Cardiac septum (tissue), 1 donor: ENCODE measurements at places on chromosomes 1 and 21.

GRCh38 chr1:44694863-44695478 is 20.5 kb downstream of the ARMH1 start:
- no peak for DNase-seq

DNA sequence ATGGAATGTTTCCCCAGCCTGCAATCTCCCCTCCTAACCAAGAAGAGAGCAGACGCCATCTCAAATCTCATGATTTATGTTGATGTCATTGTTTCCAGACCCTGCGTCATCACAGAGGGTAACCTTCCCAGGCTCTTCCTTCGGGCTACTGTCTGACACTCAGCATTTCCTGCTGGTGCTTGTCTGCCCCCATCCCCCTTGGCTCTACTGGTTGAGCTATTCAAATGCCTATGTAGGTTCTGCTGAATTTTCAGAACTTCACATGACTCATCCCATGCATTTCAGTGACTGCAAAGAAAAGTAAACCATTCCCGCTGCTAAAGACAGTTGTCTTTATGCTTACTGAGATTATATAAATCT is 24.8 kb upstream of the ITPKB start:
- DNase-seq = peak; percentile 5

DNA sequence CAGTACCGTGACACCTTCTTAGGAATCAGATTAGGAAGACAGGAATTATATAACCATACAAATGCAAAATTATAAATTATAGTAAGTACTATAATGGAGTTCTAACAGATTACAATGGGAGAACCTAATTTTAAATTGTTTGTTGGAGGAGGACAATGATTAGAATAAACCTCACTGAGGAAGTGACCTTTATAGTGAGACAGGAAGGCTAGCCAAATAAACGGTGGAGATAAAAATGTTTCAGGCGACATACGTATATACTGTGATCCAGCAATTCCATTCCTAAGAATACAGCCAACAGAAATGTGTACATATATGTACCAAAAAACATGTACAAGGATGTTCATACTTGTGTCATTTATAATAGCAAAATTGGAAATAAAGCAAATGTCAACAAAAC is 15.2 kb downstream of the SYNJ1 start:
- DNase-seq = no peak

DNA sequence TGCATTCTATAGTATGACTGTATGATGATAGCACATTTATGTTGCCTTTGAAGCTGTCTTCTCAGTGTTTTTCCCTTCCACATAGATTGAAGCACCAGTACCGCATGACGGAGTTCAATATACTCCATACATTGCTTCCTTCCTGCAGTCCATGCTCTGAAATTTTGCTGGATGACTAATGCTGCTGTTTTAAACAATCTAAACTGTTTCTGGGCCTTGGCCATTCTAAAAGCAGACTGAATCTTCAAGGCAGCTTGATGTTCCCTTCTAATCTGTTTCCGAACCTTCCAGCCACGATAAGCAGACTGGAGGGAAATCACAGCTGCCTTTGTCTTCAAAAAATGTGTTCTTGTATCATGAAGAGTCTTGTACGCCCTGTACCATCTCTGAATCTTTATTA is 36.2 kb upstream of the F13B start:
- DNase-seq = no peak

- DNase-seq = no peak
Measured at GRCh38 chr1:88499671-88500070, 184.4 kb upstream of the PKN2 start.

GRCh38 chr21:40719615-40720014 is 127.3 kb downstream of the DSCAM start:
- DNase-seq = no peak

DNA sequence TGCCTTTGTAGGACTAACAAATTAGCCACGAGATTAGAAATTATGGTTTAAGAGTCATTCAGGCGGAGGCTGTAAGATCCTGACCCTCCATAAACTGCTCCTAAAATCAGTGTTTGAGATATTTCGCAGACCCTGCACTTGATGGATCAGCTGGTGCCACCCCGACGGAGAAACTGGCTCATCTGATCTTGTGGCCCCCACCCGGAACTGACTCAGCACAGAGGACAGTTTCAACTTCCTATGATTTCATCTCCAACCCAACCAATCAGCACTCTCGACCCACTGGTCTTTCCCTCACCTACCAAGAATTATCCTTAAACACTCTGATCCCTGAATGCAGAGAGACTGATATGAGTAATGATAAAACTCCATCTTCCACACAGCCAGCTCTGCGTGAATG is 3.7 kb upstream of the JAM2 start:
- no peak for DNase-seq

DNA sequence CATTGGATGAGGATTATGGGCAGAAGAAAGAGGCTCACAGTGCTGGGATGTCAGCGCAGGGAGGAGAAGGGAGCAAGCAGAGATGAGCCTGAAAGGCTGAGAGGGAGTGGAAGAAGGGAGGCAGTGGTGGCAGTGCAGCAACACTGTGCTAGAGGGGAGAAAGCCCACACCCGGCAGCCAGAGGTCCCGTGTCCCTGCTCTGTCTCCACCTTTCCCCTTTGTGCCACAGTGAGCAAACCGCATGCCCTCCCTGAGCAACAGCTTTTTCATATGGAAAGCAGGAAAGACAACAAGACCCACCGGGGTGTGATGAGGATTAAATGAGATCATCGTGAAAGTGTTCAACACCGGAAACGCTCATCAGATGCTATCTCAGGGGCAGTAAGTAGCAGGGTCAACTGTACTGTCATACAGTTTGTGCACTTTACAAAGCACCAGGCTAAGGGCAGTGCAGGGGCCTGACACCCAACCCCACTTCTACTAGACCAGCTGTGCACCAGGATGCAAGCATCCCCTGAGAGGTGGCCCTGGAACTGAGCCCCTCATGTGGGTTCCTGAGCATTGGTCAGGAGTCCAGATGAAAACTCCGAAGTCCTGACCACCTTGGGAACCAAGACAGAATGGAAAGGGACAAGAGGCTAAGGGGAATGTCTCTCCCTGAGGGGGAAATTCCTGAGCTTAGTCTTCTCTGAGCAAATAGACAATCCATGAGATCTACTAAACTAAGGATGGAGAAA is 9.1 kb downstream of the NHLH1 start:
- DNase-seq = no peak

DNA sequence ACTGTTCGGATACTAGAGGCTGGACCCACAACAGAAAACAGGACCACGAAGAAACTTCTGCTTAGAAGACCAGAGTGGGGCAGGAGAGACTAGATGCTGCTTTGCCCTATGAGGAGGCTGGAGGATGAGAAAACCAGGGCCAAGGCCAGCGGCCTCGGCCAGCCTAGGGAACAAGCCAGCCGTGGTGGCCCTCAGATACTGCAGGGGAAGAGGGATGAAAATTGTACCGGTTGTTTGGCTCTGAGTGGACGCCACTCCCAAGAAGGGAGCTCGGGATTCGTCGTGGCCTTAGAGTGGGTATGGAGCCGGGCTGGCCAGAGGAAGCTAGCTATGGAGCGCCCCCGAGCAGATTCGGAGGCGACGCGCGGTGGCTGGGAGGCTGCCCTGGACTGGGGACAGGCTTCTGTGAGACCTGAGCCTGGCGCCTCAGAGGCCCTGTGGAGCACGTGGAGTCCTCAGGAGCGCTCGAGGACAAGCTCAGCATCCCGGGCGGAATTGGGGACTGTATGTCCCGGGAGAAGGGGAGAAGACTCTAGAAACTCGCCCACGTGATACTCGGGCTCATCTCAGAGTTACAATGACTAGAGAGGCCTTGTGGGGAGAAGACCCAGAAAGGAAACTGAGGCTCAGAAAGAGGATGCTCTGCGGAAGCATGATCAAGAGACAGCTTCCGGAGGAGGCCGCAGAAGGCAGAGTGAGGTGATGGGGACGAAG is 2.8 kb downstream of the PRRX1 start:
- DNase-seq = no peak

GRCh38 chr1:9315411-9316079 is 22.9 kb downstream of the SPSB1 start:
- DNase-seq = no peak

DNA sequence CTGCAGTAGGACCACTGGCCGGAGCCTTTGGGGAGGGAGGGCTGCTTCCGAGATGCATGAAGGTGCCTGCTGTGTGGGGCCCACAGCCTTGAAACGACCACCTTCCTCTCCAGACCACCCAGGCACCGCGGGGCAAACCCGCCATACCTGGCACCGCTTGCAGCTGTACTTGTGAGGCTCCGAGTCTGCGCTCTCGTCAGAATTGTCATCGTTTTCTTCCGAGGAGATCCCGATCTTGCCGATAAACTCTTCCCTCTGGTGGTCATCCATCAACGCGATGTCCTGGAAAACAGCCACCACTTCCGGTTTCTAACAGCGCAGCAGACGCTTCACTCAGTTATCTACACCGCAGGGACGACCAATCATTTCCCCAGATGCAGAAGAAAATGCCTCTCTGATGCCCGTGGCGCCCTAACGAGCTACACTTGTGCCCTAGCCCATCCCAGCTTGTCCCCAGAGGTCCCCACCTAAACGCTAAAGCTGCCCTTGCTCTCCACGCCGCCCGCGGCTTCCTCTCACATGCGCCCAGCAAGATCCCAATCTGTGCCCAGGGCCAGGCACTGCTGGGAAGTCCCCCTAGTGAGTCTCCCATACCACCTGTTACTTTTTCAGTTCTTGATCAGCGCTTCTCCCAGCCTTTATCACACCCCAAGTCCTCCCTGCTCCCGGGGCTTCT is 55.0 kb upstream of the RIPK4 start:
- peak; percentile 60 for DNase-seq

DNA sequence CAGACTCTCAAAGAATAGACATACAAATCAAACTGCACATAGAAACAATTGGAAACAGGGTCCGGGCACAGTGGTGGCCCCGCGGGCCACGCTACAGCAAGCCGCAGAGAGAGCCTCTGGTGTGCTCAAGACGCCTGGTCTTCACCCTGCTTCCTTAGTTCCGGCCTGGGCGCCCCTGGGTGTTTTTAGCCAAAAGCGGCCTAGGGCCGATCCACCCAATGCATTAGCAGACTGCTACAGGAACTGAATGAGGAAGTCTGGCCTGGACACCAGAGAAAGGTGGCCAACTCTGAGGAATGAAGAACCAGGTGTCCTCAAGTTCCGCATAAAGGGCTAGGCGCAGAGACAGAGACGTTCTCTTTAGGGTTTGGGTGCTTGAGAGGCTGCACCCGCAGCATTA is 1.7 kb downstream of the PRRX1 start:
- DNase-seq = no peak

DNA sequence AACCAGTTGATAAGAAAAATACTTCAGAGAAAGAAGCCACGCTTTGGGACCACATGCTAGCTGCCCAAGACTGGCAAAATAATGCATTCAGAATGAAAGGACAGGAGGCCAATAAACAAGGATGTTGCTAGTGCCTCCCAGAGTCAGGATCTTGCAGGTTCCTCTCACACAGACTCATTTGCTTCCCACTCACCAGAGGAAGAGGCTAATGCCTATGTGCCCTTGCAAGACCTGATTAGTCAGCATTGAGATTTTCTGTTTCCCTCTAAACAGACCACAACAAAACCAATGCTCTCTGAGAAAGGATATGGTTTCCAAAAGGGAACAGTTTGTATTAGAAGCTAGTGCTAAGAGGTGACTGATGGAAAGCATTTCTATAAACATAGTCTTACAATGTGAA is 85.7 kb downstream of the NRDC start:
- DNase-seq = no peak

GRCh38 chr1:71242239-71242638 is 161.4 kb upstream of the ZRANB2 start:
- no peak for DNase-seq

DNA sequence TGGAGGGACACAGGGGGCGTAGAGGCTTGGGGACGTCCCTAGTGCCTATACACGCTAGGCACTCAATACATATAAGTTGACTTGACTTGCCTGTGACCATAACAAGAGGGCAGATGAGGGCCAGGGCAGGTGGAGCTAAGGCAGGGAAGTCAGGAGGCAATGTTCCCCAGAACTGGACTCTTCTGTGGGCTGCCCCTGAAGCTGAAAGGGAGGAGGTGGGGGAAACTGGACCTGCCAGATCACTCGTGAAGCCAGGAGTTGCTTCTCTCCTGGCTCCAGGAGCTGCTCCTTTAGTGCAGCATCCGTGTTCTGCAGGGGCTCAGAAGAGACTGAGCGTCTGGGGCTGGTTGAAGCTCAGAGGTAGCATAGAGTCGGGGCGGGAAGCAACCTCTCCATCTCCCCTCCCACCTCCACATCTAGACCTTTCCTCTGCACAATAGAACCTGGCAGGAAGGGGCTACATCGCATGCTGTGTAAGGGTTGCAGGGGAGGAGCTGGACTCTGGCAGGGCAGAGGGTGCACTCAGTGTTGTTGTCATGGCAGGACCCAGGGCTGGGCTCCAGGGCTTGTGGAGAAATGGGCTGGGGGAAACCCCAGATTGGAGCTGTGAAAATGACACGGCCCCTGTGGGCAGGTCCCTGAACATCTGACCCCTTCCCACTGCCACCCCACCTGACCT is 2.9 kb upstream of the SEMA4A start:
- no peak for DNase-seq

DNA sequence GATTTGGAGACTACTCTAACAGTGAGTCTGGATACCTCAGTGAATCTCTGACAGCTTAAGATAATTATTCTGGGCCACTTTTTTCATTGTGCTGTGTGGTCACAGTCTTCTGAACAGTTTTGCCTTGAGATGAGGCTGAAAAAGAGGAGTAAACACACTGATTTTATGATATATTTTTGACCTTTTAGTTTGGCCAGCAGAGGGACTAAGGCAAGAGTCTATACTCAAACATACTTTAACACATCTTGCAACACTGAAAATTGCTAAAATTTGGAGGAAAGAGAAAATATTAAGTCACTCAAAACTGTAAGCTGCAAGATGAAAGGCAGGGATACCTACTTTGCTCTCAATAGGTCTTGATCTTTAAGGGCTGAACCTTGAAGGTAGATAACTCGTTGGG is 182.7 kb downstream of the KCNT2 start:
- no peak for DNase-seq

- peak; percentile 79 for DNase-seq
Measured at GRCh38 chr1:37811027-37811655, 3.1 kb upstream of the YRDC start.

DNA sequence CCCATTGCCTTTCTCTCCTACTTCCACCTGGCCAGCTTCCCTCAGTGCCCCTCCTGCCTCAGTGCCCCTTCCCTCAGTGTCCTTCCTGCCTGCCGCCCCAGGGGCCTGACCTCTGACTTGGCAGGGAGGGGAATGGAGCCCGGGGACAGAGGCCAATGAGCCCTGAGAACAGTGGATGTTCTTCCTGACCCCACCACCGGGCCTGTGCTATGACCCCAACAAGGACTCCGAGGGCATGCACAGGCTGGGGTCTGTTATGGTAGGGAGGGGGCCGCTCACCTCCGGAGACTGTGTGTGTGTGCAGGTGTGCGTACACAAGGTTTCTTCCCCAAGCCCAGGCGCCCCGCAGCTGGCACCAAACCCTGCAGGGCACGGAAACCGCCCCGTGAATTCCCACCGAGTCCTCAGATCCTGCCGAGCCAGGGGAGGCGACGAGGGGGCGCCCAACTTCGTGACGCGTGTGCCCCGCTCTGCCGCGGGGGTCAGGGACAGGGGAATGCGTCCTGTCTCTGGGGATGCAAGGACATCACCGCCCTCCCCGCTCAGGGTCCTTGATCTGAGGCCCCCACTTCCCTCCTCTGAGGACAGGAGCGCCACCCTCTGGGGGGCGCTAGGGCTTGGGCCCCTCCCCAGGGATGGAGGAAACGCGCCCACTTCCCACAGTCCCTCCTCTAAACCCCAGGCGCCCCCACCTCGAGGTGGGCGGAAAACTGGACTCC is 766 bp downstream of the RAP1GAP start:
- no peak for DNase-seq
